ENCODE measurements at places on chromosomes 5 and 9.
A peak's percentile ranks its signal among the peaks of the same experiment; 100 is the strongest.

DNA sequence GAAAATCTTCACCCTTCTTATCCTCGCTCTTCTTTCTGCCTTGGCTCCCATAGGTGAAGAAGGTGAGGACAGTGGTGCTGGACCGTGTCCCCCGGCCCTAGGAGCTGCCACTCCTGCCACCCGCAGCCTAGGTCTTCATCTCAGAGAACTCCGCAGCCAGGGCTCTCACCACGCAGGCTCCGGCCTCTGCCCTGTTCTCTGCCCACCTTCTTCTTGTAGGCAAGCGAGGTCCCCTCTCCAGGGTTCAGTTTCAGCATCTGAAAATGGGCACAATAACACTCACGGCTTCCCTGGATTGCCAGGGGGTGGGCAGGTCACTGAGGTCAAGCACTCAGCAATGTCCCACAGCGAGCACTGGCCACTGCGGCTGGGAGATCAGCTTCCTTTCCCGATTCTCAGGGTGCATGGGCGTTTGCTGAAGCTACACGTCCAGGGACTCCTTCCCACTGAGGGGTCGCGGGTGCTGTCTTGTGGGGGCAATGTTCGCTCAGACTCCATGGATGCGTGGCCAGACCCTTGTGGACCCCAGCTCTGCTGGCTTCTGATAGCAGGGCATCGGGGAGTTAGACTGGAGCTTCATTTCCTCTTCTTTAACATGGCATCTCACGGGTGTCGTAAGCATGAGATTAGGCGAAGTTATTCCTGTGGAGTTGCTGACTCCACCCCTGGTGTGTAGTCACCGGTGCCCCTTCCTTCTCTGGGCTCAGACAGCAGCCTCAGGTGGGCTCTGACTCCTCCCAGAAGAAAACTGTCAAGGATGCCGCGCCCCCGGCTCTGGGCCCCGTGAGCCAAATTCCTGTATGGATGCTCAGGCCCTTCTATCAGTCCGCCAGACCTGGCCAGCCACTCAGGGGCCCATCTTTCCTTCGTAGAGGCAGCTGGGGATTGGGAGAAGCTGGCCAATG lies 145.1 kb upstream of the IRX2 start:
- DNase-seq, result no peak

- no peak for DNase-seq
Measured at GRCh38 chr9:131287359-131287758, 2.2 kb upstream of the PLPP7 start.

- DNase-seq, result no peak
Measured at GRCh38 chr9:7117676-7118561, 360.1 kb downstream of the KDM4C start.

- no peak for DNase-seq
Measured at GRCh38 chr5:125481506-125482465, 735.3 kb upstream of the ZNF608 start.

DNA sequence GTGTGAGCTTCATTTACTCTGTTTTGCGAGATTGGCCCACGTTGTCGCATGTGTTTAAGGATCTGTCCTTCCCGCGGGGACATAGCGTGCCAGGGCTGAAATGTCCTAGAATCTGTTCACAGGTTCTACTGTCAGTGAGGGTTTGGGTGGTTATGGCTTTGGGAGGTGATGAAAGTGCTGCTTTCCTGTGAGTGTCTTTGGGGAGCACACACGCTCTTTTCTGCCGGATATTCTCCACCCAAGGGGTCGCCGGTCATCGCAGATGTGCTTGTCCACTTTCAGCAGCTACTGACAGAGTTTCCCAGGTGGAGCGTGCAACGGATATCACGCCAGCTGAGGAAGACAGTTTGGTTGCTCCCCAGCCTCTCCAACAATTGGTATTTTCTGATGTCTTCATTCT lies 32.1 kb downstream of the PROP1 start:
- no peak for DNase-seq

- DNase-seq, result peak; percentile 92
Measured at GRCh38 chr9:137411645-137412380, 11.1 kb downstream of the EXD3 start.

DNA sequence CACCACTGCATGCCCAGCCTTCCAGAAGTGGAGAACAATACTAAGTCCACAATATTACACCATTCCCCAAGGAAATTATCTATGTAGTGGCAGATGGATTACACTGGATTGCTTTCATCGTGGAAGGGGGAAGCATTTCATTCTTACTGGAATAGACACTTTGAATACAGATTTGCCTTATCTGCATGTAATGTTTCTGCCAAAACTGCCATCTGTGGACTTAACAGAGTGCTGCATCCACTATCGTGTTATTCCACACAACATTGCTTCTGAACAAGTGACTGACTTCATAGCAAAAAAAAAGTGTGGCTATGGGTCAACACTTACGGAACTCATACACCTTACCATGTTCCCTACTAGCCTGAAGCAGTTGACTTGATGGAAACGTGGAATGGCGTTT lies 536.9 kb downstream of the BRINP1 start:
- DNase-seq, result no peak

DNA sequence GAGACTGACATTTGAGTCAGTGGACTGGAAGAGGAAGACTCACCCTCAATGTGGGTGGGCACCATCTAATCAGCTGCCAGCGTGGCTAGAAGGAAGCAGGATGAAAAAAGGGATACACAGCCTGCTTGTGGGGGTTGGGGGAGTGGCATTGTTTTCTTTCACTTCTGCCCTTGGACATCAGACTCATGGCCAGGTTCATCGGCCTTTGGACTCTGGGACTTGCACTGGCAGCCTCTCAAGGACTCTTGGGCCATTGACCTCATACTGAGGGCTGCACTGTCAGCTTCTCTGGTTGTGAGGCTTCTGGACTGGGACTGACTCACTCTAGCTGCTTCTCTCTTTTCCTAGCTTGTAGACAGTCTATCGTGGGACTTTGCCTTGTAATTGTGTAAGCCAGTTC lies 374.9 kb downstream of the TLE1 start:
- no peak for DNase-seq

- no peak for DNase-seq
Measured at GRCh38 chr5:60522292-60522905, 177.6 kb downstream of the DEPDC1B start.

- peak; percentile 31 for DNase-seq
Measured at GRCh38 chr9:18791074-18791473, 241.9 kb downstream of the SAXO1 start.

DNA sequence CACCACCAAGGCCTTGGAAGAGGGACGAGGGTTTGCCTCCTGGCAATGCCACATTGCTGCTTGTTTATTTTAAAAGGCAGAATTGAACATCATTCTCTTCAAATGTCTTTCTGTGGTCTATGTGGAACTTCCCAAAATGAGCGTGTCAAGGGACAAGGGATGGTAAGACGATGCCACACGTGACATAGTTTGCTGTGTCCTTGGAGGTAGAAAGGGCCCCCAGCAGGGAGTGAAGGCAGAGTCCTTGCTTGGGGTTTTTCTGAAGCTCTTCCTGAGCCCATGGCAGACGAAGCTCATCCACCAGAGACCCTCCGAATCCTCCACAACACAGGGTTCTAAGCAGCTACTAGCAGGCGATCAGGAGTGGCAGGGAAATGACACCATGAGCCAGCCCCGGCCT lies 28.3 kb downstream of the PRRX2 start:
- no peak for DNase-seq

GRCh38 chr5:74766418-74766848 lies 484 bp downstream of the GFM2 start:
- no peak for DNase-seq

DNA sequence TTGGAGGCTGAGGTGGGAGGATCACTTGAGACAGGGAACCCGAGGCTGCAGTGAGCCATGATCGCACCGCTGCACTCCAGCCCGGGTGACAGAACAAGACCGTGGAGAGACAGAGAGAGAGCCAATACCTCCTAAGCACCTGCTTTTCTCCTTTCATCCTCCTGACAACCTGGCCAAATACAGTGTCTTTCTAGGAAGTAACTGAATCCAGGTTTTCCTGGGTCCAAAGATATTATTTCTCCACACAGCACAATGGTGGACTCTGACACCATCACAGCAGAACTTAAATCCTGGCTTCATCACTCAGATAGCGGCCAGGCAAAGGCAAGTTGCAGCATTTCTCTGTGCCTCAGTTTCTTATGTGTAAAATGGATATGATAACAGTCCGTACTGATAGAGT lies 21.9 kb downstream of the DUSP1 start:
- no peak for DNase-seq

- no peak for DNase-seq
Measured at GRCh38 chr9:8816361-8816760, 1016.8 kb upstream of the DMAC1 start.

DNA sequence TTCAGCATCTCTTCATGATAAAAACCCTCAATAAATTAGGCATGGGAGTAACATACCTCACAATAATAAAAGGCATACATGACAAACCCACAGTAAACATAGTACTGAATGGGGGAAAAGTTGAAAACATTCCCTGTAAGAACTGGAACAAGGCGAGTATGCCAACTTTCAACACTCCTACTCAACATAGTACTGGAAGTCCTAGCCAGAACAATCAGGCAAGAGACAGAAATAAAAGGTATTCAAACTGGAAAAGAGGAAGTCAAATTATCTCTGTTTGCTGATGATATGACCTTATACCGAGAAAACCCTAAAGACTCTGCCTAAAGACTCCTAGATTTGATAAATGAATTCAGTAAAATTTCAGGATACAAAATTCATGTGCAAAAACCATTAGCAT lies 167.6 kb downstream of the TMEM38B start:
- DNase-seq, result no peak

- no peak for DNase-seq
Measured at GRCh38 chr5:1526681-1527131, 2.9 kb upstream of the LPCAT1 start.

GRCh38 chr9:12956805-12957204 lies 182.0 kb downstream of the LURAP1L start:
- no peak for DNase-seq

- DNase-seq, result no peak
Measured at GRCh38 chr9:128396970-128397613, 23.6 kb upstream of the CERCAM start.

GRCh38 chr9:97981846-97982682 lies 1.1 kb upstream of the ANP32B start:
- DNase-seq, result no peak

- no peak for DNase-seq
Measured at GRCh38 chr5:118923295-118924005, 64.9 kb downstream of the DTWD2 start.

GRCh38 chr9:114363424-114363823 lies 24.4 kb downstream of the AKNA start:
- DNase-seq, result no peak

- no peak for DNase-seq
Measured at GRCh38 chr5:57513785-57514184, 31.2 kb upstream of the ACTBL2 start.

- no peak for DNase-seq
Measured at GRCh38 chr9:75671354-75671753, 219.1 kb upstream of the PCSK5 start.

- no peak for DNase-seq
Measured at GRCh38 chr5:143166090-143166489, 237.4 kb downstream of the NR3C1 start.

- no peak for DNase-seq
Measured at GRCh38 chr5:135242866-135243555, 156.0 kb downstream of the MACROH2A1 start.

DNA sequence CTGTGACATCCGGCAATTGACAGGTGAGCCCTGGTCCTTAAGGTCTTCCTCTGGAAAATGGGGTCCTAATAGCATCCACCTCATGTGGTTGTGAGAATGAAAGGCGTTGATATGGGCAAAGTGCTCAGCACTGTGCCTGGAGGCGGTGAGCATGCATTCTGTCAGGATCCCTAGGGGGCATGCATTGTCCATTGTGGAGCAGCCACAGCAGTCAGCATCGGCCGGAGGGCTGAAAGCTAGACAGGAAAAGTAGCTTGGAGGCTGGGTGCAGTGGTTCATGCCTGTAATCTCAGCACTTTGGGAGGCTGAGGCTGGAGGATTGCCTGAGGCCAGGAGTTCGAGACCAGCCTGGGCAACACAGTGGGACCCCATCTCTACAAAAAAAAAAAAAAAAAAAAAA lies 122.2 kb downstream of the LHX2 start:
- DNase-seq, result peak; percentile 46

DNA sequence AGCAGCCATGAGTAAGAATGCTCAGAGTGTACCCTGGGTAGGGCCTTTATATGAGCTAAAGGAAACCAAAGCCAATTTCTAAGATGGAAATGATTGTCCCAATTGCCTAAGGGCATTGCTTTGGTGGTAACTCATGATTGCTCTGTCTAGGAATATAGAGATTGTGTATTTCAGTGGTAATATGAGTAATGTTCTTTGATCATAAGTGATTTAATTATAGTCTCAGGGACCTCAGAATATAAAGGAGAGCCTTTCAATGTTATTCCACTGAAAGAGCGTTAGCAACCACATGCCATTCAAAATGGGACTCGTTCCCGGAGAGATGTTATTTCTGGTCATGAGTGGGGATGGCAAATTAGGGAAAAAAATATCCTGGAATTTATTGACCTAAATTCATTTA lies 340.5 kb downstream of the ARHGEF28 start:
- no peak for DNase-seq

DNA sequence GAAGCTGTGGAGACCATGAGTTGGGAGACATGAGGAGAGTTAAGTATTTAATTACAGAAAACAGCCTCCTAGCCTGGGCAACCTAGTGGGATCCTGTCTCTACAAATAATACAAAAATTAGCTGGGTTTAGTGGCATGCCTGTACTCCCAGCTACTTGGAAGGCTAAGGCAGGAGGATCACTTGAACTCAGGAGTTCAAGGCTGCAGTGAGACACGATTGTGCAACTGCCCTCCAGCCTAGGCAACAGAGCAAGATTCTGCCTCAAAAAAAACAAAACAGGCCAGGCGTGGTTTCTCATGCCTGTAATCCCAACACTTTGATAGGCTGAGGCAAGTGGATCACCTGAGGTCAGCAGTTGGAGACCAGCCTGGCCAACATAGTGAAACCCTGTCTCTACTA lies 52.6 kb downstream of the AQP7 start:
- no peak for DNase-seq

DNA sequence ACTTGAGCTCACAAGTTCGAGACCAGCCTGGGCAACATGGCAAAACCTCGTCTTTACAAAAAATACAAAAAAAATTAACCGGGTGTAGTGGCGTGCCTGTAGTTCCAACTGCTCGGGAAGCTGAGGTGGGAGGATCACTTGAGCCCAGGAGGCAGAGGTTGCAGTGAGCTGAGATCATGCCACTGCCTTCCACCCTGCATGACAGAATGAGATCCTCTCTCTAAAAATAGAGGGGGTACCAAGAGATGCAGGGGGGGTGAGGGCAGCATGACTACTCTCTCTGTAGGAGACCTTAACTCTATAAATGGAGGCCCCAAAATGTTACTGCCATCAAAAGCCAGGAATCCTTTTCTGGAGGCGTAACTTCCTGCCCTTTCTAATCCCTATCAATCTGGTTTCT lies 243.9 kb downstream of the DOCK8 start:
- no peak for DNase-seq

All from ACHN (cell line).